Central memory CD8-positive, alpha-beta T cell (primary cell): ENCODE measurements at places on chromosomes 13 and 19.

DNA sequence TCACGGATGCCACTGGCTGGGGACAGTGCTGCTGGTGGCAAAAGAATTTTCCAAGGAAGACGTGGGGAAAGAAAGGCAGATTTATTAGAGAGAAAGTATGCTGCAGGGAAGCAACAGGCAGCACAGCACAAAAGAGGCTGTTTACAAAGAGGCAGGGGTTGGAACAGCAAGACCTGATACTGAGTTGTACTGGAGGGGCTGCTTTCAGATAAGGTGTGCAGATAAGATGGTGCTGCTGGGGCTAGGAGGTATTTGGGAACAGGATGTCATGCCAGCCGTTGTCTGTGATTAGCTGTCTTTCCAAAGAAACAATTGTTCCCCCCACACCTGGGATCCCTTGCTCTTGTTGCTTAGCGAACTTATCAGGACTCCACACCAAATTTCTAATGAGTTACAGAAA, 2023.3 kb upstream of the PCDH20 start:
- DNase-seq, result no peak

GRCh38 chr19:39303373-39304184, 7.4 kb downstream of the IFNL1 start:
- no peak for DNase-seq

DNA sequence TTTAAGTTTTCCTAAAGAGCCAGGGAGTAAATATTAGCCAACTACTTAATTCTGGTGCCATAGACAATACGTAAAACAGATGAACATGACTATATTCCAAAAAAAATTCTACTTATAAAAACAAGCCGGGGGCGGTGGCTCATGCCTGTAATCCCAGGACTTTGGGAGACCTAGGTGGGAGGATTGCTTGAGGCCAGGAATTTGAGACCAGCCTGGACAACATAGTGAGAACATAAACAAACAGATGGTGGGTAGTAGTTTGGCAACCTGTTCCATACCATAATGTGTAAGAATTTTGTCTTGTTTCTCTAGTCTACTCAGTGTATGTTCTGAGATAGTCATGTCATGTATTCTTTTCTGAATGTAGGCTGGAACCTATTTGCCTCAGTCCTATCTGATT, 25.4 kb downstream of the ITM2B start:
- no peak for DNase-seq

DNA sequence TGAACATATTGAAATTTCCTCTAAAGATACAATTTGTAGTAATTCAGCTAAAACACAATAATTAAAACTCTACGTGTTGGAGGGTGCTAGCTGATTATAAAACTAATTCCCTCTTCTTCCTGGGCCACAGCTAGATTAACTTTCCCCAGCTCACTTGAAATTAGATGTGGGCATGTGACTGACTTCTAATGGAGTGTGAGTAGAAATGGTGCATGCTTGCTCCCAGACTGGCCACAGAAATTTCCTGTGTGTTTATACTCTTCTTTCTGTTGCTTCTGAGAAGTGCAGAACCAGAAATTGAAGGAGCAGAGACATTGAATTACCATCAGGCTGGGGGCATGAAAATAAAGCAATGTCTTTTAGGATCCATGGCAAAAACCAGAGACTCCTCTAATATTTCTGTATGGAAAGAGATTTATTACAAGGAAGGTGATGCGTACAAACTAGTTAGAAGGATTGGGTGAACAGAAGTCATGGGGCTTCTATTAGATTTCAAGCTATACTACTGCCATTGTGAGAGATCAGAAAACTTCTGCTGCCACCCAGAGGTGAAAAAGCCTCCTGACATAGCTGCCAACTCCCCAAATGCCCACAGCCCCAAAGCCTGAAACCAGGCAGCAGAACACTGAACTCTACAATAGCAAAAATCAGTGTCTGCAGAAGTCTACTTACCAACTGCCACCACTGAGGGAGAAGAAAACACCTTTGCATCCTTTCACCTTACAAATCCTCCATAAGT, 379.2 kb upstream of the MIR17HG start:
- DNase-seq, result no peak

GRCh38 chr13:104975272-104975671, 1560.2 kb downstream of the EFNB2 start:
- no peak for DNase-seq

DNA sequence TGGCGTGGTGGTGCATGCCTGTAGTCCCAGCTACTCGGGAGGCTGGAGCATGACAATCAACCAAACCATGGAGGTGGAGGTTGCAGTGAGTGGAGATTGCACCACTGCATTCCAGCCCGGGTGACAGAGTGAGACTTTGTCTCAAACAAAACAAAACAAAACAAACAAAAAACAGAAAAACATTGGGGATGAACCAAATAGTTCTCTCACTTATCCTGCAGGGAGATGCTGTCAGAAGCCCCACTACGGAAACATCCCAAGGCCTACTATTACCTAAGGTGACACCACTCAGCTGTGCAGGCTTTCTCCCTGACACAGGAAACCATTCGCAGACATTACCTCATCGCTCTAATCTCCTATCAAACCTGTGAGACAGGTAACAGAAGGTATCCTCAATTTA, 113.5 kb downstream of the FOXO1 start:
- no peak for DNase-seq
